ENCODE measurements at places on chromosomes 16 and 17.

DNA sequence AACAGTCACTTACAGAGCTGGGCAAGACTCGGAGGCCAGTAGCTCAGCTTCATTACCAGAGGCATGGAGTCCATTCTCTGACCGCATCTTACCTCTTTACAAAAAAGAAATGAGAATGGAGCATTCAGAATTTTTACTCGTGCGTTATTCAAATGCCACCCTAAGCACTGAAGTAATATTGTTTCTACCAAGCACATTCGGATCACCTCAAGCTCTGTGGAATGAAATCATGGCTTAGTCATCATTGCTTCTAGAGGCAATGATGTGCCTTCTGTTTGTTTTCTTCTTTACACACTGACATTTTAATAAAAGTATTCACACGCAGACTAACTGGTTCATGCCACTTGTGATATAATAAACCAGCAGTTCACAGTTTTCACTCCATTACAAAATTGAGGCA lies 206.8 kb downstream of the PHKB start:
- DNase-seq = no peak

DNA sequence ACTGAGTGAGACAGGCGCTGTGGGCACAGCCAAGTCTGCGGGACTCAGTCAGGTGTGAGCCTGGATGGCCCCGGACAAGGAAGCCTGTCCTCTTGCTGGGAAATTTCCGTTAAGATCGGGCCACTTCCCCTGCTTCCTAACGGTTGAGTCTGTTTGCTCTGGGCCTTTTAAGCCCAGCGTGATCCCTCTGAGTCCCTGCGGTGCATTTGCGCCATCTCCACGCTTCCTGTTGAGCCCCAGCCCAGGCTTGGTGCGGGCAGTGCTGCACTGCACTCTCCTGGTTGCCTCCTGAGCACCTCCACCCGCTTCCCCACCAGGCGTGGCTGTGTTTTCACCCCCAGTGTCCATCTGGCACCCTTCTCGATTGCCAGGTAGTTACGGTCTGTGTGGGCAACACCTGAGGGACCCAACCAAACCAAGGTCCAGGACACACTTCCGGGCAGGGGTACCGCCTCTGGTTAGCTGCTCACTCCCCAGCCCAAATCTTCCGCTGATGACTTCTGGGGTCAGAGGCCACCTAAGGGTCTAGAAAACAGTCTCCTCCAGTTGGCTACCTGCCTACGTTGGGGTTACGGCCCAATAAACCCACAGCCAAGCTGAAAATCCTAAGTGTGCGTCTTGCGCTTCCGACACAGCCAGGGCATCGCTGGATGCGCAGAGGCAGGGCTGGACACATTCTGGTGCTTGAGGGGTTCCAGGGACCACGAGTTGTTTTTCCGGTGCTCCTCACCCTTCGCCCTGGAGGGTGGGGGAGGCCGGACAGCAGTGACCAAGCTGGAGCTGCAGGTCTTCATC lies 1.4 kb upstream of the SLC25A10 start:
- no peak for DNase-seq

DNA sequence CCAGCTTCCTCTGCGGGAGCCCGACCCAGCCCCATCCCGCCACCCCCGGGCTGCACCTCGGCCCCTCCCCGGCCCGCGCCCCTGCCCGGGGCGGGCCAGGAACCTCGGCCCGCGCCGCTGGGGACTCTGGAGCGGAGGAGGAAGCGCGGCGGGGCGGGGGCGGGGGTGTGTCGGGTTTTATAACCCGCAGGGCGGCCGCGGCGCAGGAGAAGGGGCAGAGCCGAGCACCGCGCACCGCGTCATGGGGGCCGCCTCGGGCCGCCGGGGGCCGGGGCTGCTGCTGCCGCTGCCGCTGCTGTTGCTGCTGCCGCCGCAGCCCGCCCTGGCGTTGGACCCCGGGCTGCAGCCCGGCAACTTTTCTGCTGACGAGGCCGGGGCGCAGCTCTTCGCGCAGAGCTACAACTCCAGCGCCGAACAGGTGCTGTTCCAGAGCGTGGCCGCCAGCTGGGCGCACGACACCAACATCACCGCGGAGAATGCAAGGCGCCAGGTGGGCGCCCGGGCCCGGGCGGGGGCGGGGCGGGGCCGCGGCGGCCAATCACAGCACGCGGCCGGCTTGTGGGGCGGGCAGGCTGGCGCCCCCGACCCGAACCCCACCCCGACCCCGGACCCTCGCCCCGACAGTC lies at the start of gene ACE:
Gene ACE (plus strand): TSS at position 208 of the 626 bp plus-strand sequence. CDS start 34 bp downstream, at position 242.
- no peak for DNase-seq

DNA sequence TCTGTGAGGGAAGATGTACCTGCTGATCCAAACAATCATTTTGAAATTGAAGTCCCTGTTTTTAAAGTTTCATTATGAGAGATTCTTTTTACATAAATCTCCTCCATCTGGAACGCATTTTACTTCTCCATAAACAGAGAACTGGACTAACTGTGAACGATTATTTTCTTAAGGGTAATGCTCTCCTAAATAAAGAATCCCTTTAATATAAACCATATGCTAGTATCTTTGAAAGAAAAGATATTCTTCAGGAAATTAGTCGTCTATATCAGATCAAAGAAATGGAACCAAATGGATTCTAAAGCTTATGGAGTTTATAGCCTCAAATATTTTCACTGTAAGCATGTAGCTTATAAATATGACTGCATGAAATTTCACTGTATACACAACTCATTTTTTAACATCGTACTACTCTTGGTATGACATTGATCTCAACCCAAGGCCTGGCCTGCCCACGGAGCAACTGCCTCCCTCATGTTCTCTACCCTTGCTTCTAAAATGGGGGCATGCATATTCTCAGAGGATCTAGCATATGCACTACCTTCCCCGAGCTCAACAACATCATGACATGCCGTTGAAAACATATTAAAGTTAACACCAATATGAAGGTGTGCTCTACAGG lies 66.4 kb downstream of the MYH10 start:
- no peak for DNase-seq

DNA sequence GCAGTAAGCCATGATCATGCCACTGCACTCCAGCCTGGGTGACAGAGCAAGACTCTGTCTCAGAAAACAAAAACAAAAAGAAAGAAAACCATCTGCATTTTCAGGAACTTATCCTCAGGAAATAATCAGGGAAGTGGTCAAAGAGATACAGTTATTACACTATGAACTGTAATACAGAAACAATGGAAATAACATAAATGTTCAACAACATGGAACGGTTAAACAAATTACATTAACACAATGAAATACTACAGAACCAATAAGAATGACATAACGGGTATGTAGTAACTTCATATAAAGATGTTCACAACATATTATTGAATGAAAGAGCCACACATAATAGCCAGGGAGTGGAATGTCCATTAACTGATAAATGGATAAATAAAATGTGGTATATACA lies 6.7 kb downstream of the BBS2 start:
- DNase-seq = no peak

DNA sequence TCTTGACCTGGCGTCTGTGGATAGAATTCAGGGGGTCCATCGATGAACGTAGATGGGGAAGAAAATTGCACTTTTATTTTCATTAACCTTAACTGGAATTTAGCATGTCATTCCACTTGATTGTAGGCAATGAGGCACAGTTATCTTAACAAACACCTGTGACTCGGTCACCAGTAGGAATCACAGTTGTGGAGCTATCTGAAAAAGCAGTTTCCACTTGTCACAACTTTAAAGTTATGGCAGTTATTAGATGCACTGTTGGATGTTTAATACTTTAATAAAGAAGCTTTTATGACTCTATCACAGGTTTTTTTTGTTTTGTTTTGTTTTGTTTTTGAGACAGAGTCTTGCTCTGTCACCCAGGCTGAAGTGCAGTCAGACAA lies 83.7 kb upstream of the LGALS9 start:
- DNase-seq = no peak

DNA sequence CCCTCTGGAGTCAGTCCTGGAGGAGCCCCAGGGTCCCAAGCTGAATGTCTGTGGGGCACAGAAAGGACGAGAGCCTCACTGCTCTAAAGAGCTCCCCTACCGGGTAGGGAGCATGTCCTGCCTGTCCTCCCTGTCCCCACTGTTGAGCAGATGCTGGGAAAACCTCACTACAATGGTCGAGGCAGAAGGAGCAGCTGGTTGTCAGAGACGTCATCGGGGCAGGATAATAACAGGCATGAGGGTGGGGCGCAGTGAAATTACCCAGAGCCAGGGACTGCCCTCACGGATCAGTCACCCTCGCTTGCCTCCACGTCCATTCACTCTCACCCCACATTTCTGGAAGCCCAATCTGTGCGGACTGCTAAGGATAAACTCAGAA lies 538 bp downstream of the TM4SF5 start:
- no peak for DNase-seq

- peak; percentile 36 for DNase-seq
These were observed 6.3 kb upstream of the XPO6 start for GRCh38 chr16:28218109-28218508.

DNA sequence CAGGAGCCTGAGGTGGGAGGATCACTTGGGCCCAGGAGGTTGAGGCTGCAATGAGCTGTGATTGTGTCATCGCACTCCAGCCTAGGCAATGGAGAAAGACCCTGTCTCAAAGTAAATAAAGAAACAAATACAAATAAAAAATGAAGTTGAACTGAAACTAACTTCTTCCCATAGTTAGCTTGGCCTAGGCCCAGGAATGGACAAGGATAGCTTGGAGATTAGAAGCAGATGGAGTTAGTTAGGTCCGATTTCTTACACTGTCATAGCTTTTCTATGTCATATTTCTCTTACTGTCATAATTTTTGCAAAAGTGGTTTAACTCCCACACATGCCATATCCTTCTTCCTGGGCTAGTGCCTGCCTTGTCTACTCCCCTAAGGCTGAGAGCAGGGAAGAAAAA lies 154.7 kb upstream of the CACNG3 start:
- DNase-seq = no peak

DNA sequence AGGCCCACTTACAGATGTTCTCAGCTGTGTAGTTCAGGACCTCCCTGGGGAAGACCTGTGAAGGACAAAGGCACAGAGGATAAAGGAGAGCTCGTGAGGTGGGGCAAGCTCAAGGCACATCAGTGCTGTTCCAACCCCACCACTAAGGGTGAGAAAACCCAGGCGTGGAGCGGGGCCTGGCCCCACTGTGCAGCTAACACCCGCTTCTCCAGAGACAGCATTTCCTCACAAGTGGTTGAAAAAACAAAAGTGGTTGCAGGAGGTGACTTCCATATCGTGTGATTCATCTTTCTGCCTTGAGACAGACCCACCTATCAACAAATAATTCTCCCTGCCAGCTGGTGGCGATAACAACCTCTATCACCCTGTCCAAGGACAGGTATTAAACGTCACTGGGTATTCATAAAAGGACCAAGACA lies 30.0 kb downstream of the SNN start:
- DNase-seq = no peak

GRCh38 chr16:64356267-64356666 lies 765.6 kb downstream of the CDH11 start:
- no peak for DNase-seq

DNA sequence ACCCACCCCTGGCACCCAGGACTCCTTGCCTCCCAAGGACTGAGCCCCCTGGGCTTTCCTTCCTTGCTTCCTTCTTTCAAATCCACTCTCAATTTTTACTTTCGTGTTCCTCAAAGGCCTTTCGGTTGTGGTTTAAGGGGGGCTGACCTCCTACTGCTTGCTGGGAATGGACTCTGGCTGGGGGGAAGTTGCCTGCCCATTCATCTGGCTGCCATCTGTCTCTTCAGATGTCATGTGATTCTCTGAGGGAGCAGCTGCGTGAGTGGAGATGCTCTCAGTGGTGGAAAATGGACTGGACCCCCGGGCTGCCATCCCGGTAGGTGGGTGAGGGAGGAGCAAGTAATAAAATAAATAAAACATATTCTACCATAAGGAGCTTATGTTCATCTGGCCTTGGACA lies 93.8 kb upstream of the RPRML start:
- DNase-seq = no peak

GRCh38 chr16:85195900-85196772 lies 83.9 kb upstream of the CIBAR2 start:
- DNase-seq = no peak

DNA sequence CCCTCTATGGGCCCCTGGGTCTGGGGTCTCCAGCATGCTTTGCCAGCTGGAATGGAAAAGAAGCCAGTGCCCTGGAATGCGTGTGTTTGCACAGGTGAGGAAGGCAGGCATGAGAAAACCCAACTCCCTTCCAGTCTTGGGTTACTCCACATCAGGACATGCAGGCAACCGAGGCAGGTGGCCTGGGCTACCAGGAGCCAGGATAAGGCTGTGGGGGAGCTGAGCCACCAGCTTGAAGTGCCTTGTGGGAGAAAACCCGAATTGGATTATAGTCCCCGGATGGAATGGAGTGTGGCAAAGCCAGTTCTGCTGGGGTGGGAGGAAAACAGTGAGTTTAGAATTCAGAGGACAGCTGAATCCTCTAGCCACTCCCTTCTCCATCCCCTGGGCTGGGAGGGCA lies 7.2 kb downstream of the SRCIN1 start:
- DNase-seq = no peak

GRCh38 chr17:13735861-13736260 lies 134.1 kb upstream of the HS3ST3A1 start:
- DNase-seq = no peak

DNA sequence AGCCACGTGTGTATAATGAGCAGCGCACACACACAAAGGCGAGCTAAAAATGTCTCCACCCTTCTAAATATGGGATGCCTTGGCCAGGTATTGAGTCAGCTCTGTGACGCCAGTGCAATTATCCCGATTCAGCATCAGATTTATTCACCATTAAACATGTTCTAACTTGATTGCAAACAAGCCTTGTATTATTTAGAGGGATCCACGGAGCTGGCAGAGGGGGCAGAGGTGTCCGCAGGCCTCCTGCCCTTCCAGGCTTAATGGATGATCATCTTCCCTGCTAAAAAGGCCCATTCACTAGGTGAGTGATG lies 591.7 kb downstream of the MAF start:
- no peak for DNase-seq

GRCh38 chr16:50308237-50308965 lies 42.0 kb downstream of the ADCY7 start:
- no peak for DNase-seq

- DNase-seq = no peak
These were observed 10.8 kb upstream of the NME1 start for GRCh38 chr17:51142597-51142996.

- DNase-seq = no peak
These were observed 610.7 kb downstream of the KCNJ2 start for GRCh38 chr17:70780031-70780430.

GRCh38 chr17:79792984-79793923 lies 3.6 kb downstream of the CBX8 start:
- no peak for DNase-seq

GRCh38 chr16:84986102-84986501 lies 25.2 kb downstream of the ZDHHC7 start:
- no peak for DNase-seq
